ENCODE measurements at places on chromosomes 11 and 22. TPM values are rescaled to one million over a fixed set of nuclear protein-coding genes. Genes with fewer than 3 reads are reported as not detected.
A peak's percentile ranks its signal among the peaks of the same experiment; 100 is the strongest.

GRCh38 chr22:43537019-43537585 is 125.3 kb downstream of the MPPED1 start:
- no peak overlapping the region for H3K4me3 ChIP-seq
- no peaks in the 10 kb centered on the region for H3K36me3 ChIP-seq
- DNase-seq = no peak
- H3K27me3 ChIP-seq = no peaks in the 10 kb centered on the region

- H3K27me3 ChIP-seq = no peaks in the 10 kb centered on the region
- no peak for DNase-seq
- no peak overlapping the region for H3K4me3 ChIP-seq
- H3K36me3 ChIP-seq = no peaks in the 10 kb centered on the region
- no peaks in the 10 kb centered on the region for H3K4me1 ChIP-seq
- H3K27ac ChIP-seq = no peak overlapping the region
These were observed 2.0 kb downstream of the NHERF4 start for GRCh38 chr11:119187123-119187892.

GRCh38 chr11:71995726-71996291 is 2.9 kb upstream of the IL18BP start:
- no peaks in the 10 kb centered on the region for H3K27me3 ChIP-seq
- no peak overlapping the region for H3K27ac ChIP-seq
- H3K36me3 ChIP-seq = no peaks in the 10 kb centered on the region
- no peak for DNase-seq
- H3K4me3 ChIP-seq = no peak overlapping the region
- no peaks in the 10 kb centered on the region for H3K4me1 ChIP-seq

DNA sequence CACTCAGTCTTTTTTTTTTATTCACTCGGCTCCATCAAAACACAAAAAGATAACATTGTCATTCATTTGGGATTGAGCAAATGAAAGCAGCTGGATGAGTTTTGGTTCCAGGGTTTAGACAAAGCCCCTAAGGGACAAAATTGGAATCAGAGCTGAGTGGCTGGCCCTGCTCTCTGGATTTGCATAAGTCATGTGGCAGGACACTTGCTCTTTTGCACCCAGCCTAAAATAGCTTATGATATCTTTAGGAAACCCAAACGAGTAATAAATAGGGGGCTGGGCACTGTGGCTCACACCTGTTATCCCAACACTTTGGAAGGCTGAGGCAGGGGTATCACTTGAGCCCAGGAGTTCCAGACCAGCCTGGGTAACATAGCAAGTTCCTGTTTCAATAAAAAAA is 11.0 kb upstream of the TMEM121B start:
- no peaks in the 10 kb centered on the region for H3K36me3 ChIP-seq
- no peak overlapping the region for H3K4me3 ChIP-seq
- no peaks in the 10 kb centered on the region for H3K27me3 ChIP-seq
- DNase-seq = no peak

DNA sequence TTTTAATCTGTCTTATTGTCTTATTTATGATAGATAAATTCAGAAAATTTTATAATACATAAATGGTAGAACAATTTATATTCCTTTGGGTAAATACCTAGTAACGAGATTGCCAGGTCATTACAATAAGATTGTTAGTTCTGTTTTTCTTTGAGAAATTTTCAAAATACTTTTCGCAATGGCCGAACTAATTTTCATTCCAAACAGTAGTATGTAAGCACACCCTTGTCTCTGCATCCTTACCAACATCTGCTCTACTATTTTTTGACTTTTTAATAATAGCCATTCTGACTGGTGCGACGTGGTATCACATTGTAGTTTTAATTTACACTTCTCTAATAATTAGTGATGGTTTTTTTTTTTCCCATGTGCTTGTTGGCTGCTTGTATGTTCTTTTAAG is 351.4 kb upstream of the LUZP2 start:
- H3K27me3 ChIP-seq = no peaks in the 10 kb centered on the region
- no peaks in the 10 kb centered on the region for H3K4me1 ChIP-seq
- H3K4me3 ChIP-seq = no peak overlapping the region
- no peak overlapping the region for H3K27ac ChIP-seq

DNA sequence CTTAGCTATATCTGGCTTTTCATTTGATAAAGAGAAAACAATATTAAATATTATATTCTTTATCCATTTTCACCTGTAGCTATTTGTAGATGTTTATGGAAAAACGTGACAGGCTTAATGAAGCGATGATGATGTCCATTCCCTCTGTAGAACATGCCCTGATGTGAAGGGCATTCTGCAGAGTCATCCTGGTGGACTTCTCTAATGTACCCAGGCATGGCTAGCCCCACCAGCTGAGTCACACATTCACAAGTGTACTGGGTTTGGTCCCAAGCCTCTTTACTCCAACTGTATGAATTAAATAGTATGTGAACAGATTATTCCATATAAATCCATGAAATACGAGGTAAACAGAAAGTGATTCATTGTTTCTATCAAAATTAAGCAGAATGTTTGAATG is 139.3 kb downstream of the CADM1 start:
- no peak overlapping the region for H3K27ac ChIP-seq
- DNase-seq = no peak
- no peaks in the 10 kb centered on the region for H3K27me3 ChIP-seq
- no peaks in the 10 kb centered on the region for H3K36me3 ChIP-seq

DNA sequence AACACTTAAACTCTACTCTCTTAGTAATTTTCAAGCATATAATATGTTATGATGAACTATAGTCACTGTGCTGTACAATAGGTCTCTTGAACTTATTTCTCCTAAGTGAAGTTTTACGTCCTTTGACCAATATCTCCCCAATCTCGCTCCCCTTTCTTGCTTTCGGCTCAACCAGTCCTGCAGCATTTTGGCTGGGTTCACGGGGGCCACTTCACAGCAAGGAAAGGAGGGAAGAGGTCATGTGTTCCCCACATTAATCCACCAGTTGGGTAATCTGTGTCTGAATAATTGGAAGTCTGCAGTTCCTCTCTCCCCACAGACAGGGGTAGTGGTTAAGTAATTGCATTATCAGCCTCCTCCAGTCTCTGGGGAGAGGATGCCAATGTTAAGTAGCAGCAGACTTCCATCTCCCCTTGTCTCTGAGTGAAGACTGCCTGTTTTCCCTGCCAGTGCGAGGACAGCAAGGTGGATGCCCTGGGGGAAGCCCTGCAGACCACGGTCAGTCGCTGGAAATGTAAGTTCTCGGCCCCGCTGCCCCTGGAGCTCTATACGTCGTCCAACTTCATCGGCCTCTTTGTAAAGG is 59.2 kb upstream of the CRTAM start:
- H3K4me1 ChIP-seq = no peaks in the 10 kb centered on the region
- no peaks in the 10 kb centered on the region for H3K27me3 ChIP-seq
- DNase-seq = no peak
- no peak overlapping the region for H3K27ac ChIP-seq
- no peaks in the 10 kb centered on the region for H3K36me3 ChIP-seq
- H3K4me3 ChIP-seq = no peak overlapping the region

GRCh38 chr22:46091277-46091977 is 58.9 kb upstream of the PPARA start:
- no peaks in the 10 kb centered on the region for H3K27me3 ChIP-seq
- H3K27ac ChIP-seq = peak overlapping the region; percentile 15
- H3K4me3 ChIP-seq = no peak overlapping the region

DNA sequence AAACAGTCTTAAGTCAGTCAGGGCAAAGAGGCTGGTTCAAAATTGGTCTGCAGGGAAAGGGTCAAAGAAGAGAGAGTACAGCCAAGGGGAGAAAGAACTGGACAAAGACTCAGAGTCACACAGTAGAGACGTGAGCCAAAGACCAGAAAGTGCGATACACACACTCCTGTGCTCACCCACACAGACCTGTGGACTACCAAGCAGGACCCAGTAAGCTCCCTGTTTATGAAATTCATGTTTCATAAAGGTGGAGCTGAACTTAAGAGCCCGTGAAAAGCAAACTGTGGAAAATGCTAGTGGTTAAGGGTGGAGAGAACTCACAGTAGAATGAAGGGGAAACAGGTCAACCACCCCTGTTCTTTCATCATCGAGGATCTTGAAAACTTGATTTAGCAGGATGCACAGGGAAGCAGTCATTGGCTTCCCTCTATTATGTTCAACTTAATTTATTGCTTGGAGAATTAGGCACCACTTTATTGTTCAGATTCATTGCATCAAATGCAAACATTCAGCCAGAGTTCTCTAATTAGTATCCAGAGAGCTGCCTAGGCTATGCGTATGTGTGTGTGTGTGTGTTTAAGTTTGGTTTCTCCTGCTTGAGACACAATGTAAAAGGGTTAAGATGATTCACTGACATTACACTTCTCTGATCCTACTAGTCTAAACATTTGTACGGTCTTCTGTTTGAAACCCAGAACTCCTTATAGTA is 160.9 kb upstream of the MTMR2 start:
- H3K4me3 ChIP-seq = no peak overlapping the region
- no peak overlapping the region for H3K27ac ChIP-seq

DNA sequence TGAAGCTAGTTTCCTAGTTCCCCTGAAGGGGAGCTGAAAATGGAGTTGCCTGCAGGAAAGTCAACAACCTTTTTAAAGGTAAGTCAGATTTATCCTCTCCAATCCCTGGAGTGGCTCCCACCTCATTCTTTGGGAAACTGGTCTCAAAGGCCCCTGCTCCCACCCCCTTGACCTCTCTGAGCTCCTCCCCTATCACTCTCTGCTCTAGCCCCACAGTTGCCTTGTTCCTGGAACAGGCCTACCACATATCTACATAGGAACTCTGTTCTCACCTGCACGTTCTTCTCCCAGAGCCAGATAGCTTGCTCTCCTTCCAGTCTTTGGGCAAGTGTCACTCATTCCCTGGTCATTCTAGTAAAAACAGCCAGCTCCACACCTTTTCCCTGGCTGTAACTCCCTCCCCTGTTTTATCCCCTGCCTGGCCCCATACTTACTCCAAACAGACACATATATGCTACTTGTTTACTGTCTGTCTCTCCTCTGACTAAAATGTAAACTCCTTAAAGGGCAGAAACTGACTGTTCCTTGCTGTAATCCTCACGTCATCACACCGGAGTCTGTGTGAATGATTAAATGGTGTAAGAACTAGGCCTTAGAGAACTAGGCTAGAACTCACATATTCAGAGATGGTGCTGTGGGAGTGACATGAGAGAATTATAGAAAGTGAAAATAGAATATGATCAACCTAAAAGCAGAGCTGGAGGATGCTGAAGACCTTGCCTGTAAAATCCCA is 53.3 kb downstream of the TCF20 start:
- H3K27ac ChIP-seq = no peak overlapping the region
- H3K27me3 ChIP-seq = no peaks in the 10 kb centered on the region
- peaks cover 17% of the 10 kb centered on the region for H3K36me3 ChIP-seq
- H3K4me1 ChIP-seq = no peaks in the 10 kb centered on the region
- H3K4me3 ChIP-seq = no peak overlapping the region

The PDE2A gene
- 4.1 TPM for total RNA-seq

The CREBZF gene
- 20.7 TPM for total RNA-seq

The TCN1 gene
- 3.3 TPM for total RNA-seq

The CDCA5 gene
- 1.2 TPM for total RNA-seq

The VPREB1 gene
- not detected for total RNA-seq

The IGLL1 gene
- total RNA-seq = not detected

Data from pancreas (tissue), 10 donors.